ENCODE measurements at places on chromosomes 1 and 21.

GRCh38 chr1:48966583-48966982, 189.9 kb upstream of the BEND5 start:
- DNase-seq = no peak

DNA sequence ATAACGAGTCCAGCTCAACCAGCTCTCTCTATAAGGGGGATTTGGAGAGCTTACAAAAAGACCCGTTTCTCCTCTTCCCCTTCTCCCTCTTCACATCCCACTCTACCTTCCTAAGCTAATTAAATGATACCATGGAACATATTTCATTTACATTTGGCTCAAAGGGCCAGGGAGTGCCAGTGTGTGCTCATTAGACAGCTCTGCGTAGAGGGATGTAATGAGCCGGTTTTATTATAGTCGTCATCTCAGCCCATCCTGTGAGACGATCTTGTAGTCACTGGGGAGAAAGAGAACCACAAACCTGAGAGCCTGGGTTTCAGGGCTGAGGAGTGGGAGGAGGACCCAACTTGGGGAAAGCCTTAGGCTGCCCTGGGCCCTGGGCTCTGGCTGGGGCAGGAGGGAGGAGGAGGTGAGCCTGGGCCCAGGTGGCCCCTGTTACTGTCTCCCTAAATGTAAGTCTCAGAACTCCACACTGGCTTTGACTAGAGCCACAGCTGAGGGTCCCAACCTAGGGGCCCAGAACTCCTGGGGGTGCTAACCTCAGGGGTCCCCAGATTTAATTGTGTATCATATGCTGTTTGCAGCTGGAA, 354.6 kb downstream of the MATN1 start:
- no peak for DNase-seq

DNA sequence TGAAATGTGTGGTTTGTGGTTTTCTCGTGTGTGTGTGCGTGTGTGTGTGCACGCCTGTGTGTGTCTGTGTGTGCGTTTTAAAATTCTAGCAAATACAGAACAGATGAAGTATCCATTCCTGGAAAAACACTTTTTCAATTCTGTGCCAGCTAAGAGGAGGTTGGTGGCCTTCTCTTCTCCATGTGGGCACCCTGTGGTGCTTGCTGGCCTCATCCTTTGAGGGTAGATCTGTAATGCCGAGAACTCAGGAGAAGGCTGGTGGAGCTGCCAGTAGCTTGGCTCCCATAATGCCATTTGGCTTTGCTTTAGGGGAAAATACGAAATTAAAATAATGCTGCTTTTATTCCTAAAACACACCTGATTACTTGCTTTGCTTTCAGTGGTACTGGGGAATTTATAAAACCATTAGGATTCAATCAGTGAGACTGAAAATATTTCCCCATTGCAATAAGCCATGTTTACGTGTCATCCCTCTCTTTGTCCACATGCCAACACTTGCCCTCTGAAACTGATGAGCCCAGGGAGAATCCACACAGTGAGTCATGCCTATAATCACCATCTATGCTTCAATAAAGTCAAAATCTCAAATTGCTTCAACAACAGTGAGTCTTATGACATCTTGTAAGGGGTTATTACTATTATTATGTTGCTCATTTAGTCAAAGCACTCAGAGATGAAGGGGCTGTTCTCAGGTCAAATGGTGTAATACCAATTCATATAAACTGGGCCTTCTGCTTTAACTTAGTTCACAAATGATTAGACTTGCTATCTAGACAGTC, 39.2 kb downstream of the ABCA4 start:
- DNase-seq = no peak

DNA sequence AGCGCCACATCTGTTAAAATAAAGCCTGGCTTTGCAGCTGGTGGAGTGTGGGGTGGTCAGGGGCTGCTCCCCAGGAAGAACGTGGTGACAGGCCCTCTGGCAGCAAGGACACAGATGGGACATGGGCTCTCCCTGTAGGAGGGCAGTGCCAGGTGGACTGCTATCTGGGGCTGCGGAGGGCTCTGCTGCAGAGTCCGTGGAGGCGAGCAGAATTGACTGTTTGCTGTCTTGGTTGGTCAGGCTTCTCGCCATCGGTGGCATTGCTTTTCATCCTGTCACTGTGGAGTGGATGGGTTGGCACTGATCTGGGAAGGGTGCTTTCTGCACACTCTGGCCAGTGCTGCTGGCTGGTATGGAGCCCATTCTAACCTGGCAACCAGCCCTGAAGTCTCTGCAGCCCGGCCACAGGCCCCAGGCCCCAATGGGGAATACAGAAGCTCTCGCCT, 103.0 kb downstream of the LAMC2 start:
- DNase-seq = no peak

DNA sequence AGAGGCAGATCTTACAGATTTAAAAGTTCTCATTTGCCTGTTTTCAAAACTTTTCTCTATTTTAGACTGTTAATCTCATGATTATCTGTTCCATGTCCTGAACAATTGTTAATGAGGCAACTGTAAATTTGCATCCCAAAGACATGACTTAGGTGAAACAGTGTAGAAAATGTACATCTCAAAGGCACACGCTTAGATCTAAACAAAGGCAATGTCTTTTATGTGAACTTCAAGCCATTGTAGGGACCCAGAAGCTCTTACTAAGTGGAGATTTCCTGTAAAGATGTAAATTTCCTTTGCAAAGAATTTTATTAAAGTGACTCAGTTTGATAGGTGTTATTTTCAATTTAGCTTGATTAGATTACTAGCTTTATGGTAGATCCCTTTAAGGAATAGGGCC, 125.2 kb upstream of the F3 start:
- no peak for DNase-seq

GRCh38 chr1:155022927-155023236, 10.7 kb downstream of the DCST2 start:
- no peak for DNase-seq

- DNase-seq = no peak
These were observed 25.8 kb downstream of the ABCA4 start for GRCh38 chr1:94095112-94095637.

All from stimulated activated CD4-positive, alpha-beta T cell treated with anti-CD3 and anti-CD28 coated beads, TNF-alpha, amount 100 ng/mL, for 24 hours (primary cell).